ENCODE measurements at places on chromosomes 5 and 9. TPM values are rescaled to one million over a fixed set of nuclear protein-coding genes. Genes with fewer than 3 reads are reported as not detected.

Gene ANAPC2
- total RNA-seq: 25.3 TPM

Gene FCN2
- not detected for total RNA-seq

Gene MAST4
- 0.86 TPM for total RNA-seq

Gene HAND1
- total RNA-seq: 0.23 TPM

Gene ATOSB
- 8.1 TPM for total RNA-seq

Gene TNFSF15
- 0.17 TPM for total RNA-seq

Gene PIP5K1B
- not detected for total RNA-seq

Gene BRINP1
- total RNA-seq: 0.17 TPM

Gene HMCN2
- 0.05 TPM for total RNA-seq

Gene DMRT3
- not detected for total RNA-seq

Gene SNCAIP
- total RNA-seq: not detected

Gene ALDH1A1
- total RNA-seq: 5,595 TPM

Gene AK8
- 0.83 TPM for total RNA-seq

Gene FREM1
- total RNA-seq: not detected

Gene TLX3
- total RNA-seq: not detected

Gene PAPPA
- 26.2 TPM for total RNA-seq

Gene ABCA1
- 4.1 TPM for total RNA-seq

Gene NR4A3
- total RNA-seq: 3.2 TPM

Gene RELL2
- 3.9 TPM for total RNA-seq

Gene GRXCR2
- not detected for total RNA-seq

Gene NFIB
- 10.1 TPM for total RNA-seq

Gene PCDHA2
- not detected for total RNA-seq

Gene CCDC192
- not detected for total RNA-seq

Gene BTNL8
- total RNA-seq: not detected

Gene LCN10
- not detected for total RNA-seq

Gene PCDHGA5
- 0.16 TPM for total RNA-seq

Gene FGD3
- total RNA-seq: 0.14 TPM

Gene F12
- total RNA-seq: 22.9 TPM

Gene BARHL1
- not detected for total RNA-seq

Gene MRPS30
- 36.8 TPM for total RNA-seq

Gene PHF24
- total RNA-seq: 0.08 TPM

Gene PTGER4
- total RNA-seq: 4.5 TPM

Gene CDX1
- not detected for total RNA-seq

Gene PRRX2
- total RNA-seq: 11.3 TPM

Gene PIP5KL1
- 1.3 TPM for total RNA-seq

Gene KIF20A
- 44.1 TPM for total RNA-seq

Gene C9orf50
- not detected for total RNA-seq

Gene CCL28
- total RNA-seq: 0.23 TPM

Gene SLIT3
- 18.1 TPM for total RNA-seq

Gene ADAMTSL2
- not detected for total RNA-seq

Gene GLRA1
- not detected for total RNA-seq

Gene GHR
- 0.03 TPM for total RNA-seq

Gene DHFR
- 51.1 TPM for total RNA-seq
